ENCODE measurements at places on chromosomes 3 and 15.

- no peak for DNase-seq
Observed at GRCh38 chr3:111607240-111607920, 12.2 kb upstream of the ZBED2 start.

- DNase-seq = peak; percentile 41
Observed at GRCh38 chr3:129116482-129116946, 5.1 kb downstream of the RAB43 start.

DNA sequence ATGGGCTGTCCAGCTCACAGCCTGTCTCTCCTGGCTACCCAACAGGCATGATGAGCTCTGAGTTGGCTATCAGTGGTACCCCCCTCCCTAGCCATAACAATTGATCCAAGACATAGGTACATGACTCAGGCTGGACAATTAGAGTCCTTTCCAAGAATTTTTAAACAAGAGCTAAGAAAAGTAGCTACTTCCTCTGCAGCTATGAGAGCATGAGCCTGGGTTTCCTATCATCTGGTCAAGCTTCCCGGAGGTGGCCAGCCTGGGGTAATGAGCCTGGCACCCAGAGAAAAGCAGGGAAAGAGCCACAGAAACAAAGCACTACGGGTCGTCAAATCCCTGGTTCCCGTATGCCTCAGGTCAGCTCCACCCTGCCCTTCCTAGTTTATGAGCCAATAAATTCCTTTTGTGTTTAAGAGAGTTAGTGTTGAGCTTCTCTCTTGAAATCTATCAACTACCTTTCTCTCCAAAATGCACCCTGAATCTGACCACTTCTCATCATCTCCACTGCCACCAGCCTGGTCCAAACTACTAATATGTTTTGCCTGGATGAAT, 2.3 kb upstream of the SLC51B start:
- no peak for DNase-seq

DNA sequence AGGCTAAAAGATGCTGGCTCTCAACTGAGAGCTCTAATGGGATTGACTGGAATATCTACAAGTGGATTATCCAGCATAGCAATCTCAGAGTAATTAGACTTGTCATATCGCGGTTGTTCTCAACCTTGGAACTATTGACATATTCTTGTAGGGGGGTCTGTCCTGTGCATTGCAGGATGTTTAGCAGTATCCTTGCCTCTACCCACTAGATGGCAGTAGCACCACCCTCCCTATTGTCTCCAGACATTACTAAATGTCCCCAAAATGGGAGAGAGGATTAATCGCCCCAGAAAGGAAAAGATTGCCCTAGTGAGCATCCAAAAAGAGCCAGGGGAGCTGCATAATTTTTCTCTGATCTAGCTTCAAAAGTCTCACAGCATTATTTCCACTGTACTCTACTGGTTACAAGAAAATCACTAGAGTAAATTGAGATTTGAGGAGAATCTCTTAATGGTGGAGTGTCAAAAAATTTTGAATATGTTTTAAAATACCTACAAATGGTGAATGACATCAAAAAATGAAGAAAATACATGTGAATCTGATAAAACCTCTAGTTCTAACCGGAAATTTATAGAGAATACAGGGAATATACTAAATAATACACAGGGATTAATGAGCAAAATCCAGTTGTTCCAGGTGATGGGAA, 388.2 kb upstream of the AGTR1 start:
- DNase-seq = no peak

GRCh38 chr15:88655103-88655553, 16.3 kb downstream of the ISG20 start:
- no peak for DNase-seq

GRCh38 chr3:101780661-101781060, 1.6 kb downstream of the NXPE3 start:
- DNase-seq = no peak

GRCh38 chr15:27491666-27492621, 521.0 kb downstream of the GABRG3 start:
- no peak for DNase-seq

DNA sequence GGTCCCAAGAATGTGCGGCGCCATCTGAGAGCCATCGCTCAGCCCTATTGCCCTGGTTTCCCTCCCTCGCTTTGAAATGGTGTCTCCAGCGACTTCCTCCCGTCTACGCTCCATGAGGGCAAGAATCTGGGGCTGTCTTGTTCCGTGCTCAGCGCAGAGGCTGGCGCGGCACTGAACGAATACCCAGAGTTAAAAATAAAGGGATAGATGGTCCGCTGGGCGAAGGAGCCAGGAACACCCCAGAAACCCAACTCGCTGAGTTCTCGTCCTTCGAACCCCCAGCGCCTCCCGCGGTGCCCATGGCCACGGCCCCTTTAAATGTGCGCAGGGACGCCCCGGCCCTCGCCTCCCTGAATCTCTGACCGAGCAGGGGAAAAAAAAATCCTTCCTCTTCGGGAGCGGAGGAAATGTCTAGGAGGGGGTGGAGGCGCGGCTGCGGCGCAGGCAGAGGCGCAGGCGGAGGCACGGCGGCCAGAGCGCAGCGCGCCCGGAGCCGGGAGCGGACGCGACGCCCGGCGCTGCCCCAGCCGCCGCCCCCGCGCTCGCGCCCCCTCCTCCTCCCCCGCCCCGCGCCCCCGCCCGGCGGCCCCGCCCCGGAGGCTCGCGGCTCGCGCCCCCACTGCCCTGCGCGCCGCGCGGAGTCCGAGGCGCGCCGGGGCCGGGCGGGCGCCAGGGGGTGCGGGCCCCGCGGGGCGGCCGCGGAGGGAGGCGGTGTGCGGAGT, 8.5 kb upstream of the FGD5 start:
- no peak for DNase-seq

GRCh38 chr15:66278056-66278455, 15.3 kb upstream of the DIS3L start:
- DNase-seq = no peak

GRCh38 chr15:42914728-42915497, 5.7 kb downstream of the TTBK2 start:
- no peak for DNase-seq

DNA sequence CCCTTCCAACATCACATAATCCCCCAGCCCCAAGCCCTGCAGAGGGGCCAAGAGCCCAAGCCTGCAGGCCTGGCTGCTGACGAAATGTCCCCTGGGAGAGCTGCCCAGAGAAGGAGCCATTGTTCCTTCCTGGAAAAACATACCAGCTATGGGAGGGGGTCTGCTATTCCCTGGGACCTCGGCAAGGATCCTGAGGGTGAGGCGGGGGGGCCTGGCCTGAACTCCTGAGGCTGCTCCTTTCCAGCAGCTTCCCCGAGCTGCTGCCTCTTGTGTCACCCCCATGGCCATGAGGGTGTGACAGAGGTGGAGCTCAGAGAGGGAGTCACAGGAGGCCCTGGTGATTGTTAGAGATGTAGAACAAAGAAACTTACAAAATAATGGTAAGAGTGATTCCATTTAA, 12.9 kb downstream of the LOXL1 start:
- DNase-seq = no peak

- no peak for DNase-seq
Observed at GRCh38 chr15:32663671-32664070, 22.2 kb downstream of the SCG5 start.

- no peak for DNase-seq
Observed at GRCh38 chr15:100005013-100005412, 271.8 kb upstream of the LYSMD4 start.

- no peak for DNase-seq
Observed at GRCh38 chr3:64667887-64668581, 19.8 kb downstream of the ADAMTS9 start.

DNA sequence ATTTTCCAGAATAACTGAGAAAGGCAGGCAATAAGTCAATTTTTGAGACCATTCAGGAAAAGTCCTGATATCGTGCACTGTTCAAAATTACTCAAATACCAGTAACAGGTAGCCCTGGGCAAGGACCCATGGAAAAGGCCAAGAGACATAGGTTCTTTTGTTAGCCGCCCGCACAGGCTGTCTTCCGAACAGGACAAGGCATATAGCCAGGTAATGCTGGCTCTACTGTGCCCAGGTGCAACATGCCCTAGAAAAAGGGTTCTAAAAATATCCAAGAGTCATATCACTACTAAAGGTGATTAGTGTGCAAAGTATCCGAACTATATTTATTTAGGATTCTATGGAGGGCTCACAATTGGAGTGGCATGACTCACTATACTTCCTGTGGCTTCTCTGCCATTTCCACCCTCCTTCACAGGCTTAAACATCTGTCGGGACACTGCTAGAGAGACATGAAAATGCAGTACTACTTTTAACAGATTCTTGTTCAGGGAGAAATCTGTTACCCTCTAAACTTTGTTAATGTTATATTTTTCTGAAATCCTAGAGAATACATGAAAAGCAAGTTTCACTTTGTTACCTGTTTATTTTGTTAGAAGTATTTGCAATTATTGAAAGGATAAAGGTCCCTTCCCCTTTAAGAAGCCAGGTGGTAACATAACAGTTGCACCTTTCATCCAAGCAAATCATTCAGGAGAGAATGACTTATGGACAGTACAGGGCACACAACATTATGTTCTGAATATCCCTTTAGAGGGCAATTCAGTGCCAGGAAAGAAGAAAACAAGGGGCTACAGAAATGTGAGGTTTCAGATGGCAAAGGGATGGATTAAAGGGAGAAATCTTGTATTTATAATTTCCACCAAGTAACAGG, 293.3 kb upstream of the THBS1 start:
- no peak for DNase-seq

GRCh38 chr15:68187559-68187958, 17.6 kb downstream of the CALML4 start:
- DNase-seq = no peak

GRCh38 chr3:72266016-72266370, 481.0 kb upstream of the PROK2 start:
- DNase-seq = no peak

GRCh38 chr15:33194237-33194636, 277 bp downstream of the FMN1 start:
- no peak for DNase-seq

- DNase-seq = no peak
Observed at GRCh38 chr3:54846119-54846518, 81.7 kb downstream of the LRTM1 start.

- no peak for DNase-seq
Observed at GRCh38 chr3:141275032-141275422, 43.4 kb downstream of the PXYLP1 start.

GRCh38 chr15:57472861-57473260, 96.6 kb downstream of the CGNL1 start:
- DNase-seq = no peak

- DNase-seq = no peak
Observed at GRCh38 chr3:48463703-48464102, 17.2 kb downstream of the ATRIP start.

DNA sequence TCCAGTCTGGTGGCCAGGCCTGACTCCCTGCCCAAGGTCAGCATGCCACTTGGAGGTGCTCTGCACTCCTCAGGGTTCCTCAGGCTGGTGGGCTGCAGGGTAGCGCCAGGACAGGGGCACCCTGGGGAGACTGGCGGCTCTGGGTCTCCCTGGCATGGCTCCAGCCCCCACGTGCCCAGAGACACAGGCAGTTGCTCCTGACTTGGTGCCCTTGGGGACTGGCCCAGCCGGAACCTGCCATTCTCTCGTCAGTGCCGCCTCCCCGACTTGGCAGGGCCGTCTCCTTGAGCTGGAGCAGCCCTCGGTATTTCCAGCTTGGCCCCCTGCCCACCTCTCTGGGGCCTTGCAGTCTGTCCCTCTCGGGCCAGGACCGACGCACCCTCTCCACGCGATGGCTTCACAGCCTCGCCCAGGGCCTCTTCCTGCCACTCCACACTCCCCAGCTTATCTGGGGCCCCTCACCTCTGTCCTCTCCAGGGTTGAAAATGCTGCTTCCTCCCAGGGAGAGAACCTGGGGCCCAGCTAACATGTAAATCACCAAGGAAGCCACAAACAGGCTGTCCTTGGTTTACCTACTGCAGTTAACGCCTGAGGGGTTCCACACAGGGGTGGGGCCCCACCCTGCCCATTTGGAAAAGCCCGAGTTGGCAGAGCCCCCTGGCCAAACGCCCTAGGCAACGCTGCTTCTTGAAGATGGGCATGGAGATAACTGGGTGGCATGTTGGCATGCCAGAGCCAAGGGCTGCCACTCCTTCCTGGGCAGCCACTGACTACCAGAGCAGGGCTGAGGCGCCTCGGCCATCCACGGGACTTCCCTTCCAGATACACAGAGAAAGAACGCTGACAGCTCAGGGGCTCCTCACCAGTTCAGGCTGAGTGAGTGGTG, 61.4 kb downstream of the SMAD6 start:
- no peak for DNase-seq

GRCh38 chr3:159721324-159721723, 267.3 kb upstream of the IL12A start:
- DNase-seq = no peak

DNA sequence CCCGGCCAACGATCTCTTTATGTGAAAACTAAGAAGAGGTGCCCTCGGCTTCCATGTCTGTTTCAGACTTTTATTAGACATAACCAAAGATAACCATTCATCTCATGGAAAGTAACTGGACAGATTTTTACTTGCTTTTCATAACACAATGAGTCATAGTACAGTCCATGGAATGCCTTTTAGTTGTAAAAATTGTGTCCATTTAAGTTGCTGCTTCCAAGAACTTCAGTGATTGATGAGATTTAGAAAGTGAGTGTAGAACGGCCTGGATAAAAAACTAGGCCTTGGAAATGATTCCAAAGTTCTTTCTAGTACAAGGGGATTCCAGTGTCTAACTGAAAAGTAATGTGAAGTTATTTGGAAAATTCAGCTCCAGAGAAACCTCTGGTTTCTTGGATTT, 10.8 kb downstream of the EIF2AK4 start:
- no peak for DNase-seq

- no peak for DNase-seq
Observed at GRCh38 chr3:186786922-186787321, 3.5 kb downstream of the EIF4A2 start.

DNA sequence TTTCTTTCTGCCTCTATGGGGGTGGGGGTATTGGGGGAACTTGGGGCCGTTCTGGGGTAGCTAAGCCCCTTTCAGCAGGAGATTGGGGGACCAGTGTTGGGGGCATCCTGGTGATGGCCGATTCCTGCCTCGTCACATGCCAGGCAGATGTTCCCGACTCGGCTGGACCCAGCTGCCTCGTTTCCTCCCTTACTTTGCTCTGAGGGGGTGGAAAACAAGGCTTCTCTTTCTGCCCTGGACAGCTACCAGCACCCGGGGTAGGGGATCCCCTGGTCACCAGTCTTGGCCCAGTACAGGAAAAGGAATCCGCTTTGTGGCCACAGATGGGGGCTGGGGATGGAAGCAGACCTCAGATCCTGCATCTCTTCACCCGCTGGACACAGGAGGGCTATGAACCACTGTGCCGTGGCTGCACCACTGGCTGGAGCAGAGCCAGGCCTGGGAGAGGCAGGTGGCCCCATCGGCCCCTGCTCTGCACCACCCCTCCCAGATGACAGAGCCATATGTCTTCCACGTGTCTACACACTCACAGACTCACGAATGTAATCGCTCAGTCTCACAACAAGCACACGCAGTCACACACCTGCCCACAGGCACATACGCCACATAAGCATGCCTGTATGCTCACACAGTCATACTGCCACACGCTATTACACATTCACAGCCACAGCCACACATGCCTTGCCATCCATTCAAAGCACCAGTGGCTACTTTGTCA, 12.4 kb downstream of the SNX33 start:
- DNase-seq = no peak
